Stimulated activated memory B cell treated with anti-CD40 and anti-IgM and Interleukin-4, amounts not matched to agents 10 μg/mL and 1 μg/mL and 100 μg/mL, for 72 hours (primary cell): ENCODE measurements at places on chromosomes 12 and 14.

DNA sequence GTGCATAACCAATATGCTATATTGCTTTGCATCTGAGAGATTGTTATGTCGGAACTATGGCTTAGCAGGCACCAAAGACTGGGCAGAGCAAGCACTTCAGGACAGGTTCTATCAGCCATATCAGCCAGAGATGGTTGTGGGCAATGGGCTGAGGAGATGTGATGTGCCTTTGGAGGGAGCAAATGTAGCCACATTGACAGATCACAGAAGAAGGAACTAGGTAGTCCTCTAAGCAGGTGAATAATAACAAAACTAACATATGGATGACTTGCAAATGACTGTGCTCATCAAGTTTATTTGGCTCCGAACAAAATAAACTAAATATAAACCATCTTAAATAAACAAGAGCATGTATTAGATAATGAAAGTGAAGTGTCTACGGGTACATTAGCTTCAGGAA lies 291.7 kb downstream of the RMST start:
- no peak for ATAC-seq

DNA sequence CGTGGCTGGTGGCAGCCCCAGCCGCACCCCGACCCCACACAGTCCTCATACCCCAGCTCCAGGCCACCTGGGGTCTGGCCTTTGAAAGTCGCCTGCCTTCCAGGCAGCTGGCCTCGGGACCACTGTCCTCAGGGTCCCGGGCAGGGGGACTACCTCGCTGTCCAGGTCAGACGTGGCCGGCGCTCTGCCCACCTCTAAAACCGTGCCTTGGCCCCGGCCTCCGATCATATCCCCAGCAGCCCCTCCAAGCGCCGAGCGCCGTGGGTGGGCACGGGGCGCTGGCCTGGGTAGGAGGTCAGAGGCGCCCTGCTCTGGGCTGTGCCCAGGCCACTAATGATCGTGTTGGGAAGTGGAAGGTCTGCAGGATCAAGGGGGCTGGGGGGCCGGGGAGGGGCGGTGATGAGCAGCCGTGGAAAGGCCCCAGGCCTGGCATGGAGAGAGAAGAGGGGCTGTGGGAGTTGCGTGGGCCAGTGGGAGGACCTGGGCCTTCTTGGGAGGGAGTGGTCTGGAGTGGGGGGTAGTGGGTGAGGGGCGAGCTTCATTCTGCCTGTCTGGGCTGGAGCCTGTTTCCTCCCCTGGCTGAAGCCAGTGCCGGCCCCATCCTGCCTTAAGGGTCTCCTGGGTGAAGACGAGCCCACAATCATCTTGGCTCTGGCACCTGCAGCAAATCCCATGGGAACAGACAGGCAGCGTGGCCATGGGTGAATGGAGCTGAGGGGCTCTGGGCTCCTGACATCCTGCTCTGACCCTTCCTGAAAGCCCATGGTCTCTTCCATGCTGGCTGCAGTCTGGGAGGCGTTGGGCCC lies 4.9 kb downstream of the TMEM121 start:
- no peak for ATAC-seq

DNA sequence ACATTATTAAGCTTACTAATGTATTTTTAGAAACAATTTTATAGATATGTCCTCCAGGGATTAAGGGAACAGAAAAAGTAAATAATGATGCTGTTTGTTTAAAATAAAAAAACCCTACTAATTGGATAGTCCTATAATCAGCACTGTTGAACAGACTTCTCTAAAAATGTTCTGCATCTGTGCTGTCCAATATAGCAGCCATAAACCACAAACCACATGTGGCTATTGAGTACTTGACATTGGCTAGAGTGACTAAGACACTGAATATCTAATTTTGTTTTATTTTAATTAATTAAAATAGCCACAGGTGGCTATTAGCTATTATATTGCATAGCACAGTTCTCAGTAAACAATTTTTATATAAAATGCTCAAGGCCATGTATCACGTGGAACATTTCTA lies 210.4 kb downstream of the DPY19L2 start:
- no peak for ATAC-seq

- no peak for ATAC-seq
These were observed 43.8 kb downstream of the KRT80 start for GRCh38 chr12:52147964-52148463.

GRCh38 chr14:99257673-99258221 lies 14.2 kb downstream of the BCL11B start:
- no peak for ATAC-seq

GRCh38 chr14:58607131-58607951 lies 30.4 kb upstream of the DACT1 start:
- no peak for ATAC-seq

DNA sequence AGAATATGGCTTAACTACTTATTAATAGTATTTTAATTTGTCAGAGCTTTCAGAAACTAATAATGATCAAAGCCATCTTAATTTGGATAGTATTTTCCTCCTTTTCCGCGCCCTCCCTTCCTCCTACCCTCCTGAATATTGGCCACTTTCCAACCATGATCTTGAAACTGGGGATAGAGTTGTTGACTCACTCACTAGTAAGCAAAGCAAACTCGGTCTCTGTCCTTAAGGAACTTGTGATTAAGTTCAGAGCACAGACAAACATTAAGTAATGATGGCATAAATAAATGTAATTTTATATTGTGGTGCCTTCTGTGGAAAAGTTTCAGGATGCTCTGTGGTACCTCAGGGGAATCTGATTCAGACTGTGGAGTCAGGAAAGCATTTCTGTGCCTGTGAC lies 75.7 kb downstream of the LRRK2 start:
- no peak for ATAC-seq

- ATAC-seq = no peak
These were observed 158.5 kb upstream of the HMGA2 start for GRCh38 chr12:65665817-65666216.

DNA sequence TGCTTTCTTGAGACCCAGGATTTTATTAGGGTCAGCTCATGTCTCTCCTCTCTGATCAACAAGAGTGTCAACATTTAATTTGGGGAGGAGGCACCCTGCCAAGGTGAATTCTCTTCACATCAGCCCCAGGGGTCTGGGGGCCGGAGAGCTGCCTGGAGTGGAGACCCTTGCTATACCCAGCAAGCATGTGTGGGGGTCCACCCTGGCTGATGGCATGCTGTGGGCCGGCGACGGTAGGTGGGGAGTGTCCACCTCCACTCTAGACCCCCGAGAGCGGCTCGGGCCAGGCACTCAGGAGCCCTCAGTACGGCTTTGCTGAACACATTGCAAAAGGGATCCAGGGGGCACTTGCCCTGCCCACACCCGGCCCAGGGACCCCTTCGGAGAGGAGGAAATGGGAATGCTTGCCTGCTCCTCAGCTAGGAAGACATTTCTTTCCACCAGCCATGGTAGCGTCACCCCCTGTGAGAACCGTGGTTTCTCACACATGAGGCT lies 10.4 kb downstream of the MEG3 start:
- ATAC-seq = no peak

- ATAC-seq = no peak
These were observed 227.9 kb downstream of the ALG10B start for GRCh38 chr12:38544330-38545066.

GRCh38 chr12:123070267-123071081 lies 80.4 kb downstream of the PITPNM2 start:
- ATAC-seq = no peak

DNA sequence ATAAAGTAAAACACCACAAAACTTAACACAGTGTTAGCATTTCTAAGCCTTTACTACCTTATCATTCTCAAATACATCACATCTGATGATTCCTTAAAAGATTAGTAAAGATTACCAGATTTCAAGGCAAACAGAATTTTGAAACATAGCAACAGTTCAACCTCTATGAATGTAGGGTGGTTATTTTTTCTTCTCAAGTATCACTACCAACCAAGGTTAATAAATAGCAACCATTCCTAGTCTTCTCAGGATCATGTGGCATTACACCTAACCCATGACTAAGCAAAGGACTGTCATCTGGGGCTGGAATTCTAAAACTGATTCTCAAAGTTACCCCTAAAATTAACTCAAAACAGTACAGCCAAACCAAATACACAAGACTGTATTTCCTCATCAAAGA lies 39.4 kb upstream of the CSRNP2 start:
- ATAC-seq = no peak

DNA sequence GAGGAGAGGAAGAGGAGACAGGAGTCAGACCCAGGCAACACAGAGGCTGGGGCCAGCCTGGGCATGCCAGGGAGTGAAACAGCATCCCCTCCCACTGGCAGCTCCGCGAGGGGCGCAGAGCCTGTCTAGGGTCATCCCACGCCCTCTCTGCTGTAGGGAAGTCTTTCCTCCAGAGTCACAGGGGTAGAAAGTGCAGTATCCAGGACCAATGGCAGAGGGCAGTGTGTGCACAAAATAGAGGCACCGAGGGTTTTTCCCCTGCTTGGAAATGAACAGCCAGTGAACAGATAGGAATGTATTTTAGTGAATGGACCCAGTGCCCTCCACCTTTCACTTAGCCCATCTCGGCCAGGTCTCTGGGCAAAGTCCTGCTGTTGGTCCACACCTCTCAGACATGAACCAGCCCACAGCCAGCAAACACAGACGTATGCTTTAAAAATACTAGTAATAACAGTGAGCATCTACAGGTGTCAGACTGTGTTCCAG lies 9.4 kb upstream of the KRT74 start:
- peak; percentile 46 for ATAC-seq

- no peak for ATAC-seq
These were observed 337.1 kb downstream of the PCNX1 start for GRCh38 chr14:71244341-71244740.

- ATAC-seq = no peak
These were observed 192.8 kb upstream of the RGS6 start for GRCh38 chr14:71739273-71739990.

- no peak for ATAC-seq
These were observed 753.1 kb upstream of the TBX3 start for GRCh38 chr12:115437061-115437567.

DNA sequence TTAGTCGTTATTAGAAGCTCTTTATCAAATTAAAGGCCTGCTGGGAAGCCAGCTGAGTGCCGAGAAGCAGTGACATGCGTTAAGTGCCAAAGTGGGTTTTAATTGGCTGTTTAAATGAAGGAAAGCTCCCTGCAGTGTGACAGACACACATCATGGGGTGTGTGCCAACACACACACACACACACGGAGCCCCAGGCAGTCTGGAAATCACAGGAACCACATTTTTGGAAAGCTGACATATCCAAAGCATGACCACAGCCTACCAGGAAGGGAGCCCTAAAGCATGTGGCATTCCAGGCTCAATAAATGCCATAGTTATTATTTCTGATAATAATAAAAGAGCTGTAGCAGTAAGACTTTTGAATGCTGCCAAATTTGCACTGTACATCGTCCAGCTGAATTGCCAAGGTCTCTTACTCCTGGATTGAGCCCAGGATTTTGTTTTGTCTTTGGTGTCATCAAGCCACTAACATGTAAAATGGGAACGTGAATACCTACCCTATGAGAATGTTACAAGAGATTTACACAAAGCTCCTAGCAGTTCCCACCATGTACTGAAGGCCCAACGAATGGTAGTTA lies 135.1 kb downstream of the TMEM30B start:
- ATAC-seq = no peak

- no peak for ATAC-seq
These were observed 24.3 kb downstream of the NCKAP5L start for GRCh38 chr12:49803693-49804450.

- no peak for ATAC-seq
These were observed 181.2 kb upstream of the NRXN3 start for GRCh38 chr14:77988970-77989369.

DNA sequence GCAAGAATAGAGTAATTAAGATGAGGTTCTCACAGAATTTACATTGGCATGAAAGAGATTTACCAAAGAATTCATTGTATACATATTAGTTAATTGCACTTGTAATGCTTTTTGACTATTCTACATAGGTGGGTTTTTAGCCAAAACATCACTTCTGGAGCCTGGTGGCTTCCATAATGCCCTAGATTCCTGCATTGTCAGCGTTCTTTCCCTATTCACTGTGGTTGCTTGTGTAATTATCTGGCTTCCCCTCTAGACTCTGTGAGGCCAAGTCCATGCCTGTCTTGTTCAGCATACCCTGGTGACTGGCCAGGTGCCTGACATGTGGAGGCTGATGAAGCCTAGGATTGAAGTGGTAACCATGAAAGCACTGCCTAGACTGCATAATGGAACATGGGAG lies 41.2 kb downstream of the TDP1 start:
- ATAC-seq = no peak

- no peak for ATAC-seq
These were observed 350.6 kb downstream of the DPF3 start for GRCh38 chr14:72543341-72543740.

- ATAC-seq = no peak
These were observed 2.9 kb upstream of the FLRT2 start for GRCh38 chr14:85527006-85527405.

DNA sequence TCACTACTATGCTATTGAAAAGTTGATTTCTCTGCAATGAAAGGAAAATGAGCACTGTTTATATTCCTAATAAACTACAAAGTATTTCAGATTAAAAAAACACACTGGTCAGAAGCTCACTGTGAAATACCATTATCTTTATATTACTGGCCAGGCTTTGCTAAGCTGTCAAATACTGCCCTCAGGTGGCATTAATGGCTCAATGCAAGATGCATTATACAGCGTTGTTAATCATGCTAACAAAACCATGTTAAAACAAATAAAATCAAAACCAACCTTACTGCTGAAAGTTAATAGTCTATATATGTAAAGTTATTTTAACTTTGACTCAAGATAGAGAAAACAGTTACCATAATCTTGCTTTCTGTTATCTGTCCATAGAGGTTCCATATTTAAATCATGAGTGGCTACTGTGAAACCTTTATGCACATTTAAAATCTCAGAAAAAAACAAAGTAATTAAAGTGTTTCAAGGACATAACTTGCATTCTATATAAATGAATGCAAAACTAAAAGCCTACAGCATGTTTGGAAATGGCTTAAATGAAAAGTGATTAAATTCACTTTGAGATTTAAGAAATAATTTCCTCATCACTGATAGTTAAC lies 121.7 kb downstream of the RALGAPA1 start:
- no peak for ATAC-seq
